Kidney capillary endothelial cell (primary cell): ENCODE measurements at places on chromosomes 3 and 15.

DNA sequence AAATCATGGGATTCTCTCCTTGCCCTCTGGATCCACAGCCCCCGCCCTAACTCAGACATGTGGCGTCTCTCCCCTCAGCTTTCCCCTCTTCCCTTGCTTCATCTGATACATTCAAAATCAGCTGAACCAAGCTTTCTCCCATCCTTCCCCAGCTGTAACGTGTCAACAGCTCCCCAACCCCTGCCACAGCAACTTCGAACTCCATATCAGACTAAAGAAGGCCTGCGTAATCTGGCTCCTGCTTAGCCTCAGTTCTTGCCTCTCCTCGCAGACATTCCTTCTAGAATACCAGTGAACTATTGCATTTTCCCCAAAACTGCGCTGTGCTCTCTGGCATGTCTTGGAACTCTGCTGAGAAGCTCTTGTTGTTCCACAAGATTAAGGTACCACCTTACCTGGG lies 18.3 kb downstream of the B4GALT4 start:
- DNase-seq = no peak

- no peak for DNase-seq
Measured at GRCh38 chr15:29046281-29046810, 160.6 kb downstream of the APBA2 start.

DNA sequence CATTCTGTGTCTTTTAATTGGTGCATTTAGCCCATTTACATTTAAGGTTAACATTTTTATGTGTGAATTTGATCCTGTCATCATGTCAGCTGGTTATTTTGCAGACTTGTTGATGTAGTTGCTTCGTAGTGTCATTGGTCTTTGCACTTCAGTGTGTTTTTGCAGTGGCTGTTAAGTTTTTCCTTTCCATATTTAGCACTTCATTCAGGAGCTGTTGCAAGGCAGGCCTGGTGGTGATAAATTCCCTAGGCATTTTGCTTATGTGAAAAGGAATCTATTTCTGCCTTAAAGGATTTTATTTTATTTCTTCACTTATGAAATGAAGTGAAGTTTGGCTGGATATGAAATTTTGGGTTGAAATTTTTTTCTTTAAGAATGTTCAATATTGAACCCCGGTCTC lies 70.2 kb upstream of the CD96 start:
- DNase-seq = no peak

GRCh38 chr15:70186152-70186551 lies 88.4 kb upstream of the TLE3 start:
- no peak for DNase-seq

- DNase-seq = no peak
Measured at GRCh38 chr3:184820525-184820924, 8.6 kb downstream of the VPS8 start.

DNA sequence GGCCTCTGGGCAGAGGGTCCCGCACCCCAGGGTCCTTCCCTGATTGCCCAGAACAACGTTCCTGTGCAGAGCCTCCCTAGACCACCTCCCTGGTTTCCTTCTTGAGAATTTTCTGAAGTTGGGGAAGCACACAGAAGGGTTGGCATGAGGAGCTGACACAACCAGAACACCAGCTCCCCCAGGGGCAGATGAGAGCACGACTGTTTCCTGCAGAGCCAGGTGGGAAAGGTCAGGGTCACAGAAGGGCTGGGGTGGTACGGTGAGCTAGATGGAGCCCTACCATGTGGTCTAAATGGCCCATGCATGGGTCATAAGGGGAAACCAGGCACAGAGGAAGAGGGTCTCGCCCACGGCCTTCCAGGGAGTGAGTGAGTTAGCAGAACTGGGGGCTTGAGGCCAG lies 10.4 kb downstream of the PPCDC start:
- no peak for DNase-seq

GRCh38 chr3:111246967-111247760 lies 175.5 kb downstream of the NECTIN3 start:
- DNase-seq = peak; percentile 24

- no peak for DNase-seq
Measured at GRCh38 chr3:144502402-144502801, 530.8 kb downstream of the DIPK2A start.

DNA sequence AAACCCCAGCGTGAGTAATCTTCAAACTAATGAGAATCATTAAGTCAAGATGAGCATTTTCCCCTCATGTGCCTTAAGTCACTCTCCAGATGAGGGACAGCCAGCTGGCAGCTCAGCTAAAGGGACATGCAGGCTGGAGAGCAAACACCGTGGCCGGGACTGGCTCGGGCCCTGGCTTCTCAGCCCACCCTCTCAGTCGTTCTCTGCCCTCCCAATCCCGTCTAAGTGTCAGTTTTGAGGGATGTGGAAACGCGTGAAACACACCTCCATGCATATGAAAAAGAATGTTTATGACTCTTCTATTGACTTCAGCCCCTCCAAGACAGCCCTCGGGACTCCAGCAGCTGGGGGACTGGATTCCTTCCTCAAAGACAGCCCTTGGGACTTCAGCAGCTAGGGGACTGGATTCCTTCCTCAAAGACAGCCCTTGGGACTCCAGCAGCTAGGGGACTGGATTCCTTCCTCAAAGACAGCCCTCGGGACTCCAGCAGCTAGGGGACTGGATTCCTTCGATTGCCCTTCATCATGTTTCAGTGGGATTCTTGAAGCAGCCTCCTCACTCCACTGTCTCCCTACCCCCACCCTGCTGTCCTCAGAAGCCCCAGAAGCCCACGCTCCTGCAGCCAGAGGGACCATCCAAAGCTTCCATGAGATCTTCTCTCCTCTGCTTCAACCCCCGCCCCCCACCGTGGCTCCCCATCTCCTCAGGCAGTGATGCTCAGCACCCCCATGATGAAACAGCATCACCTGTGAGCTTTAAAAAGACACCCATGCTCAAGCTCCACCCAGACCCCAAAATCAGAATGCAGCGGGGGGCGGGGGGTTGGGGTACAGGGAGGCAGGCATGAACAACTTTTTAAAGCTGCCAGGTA lies 228.9 kb downstream of the XXYLT1 start:
- no peak for DNase-seq

DNA sequence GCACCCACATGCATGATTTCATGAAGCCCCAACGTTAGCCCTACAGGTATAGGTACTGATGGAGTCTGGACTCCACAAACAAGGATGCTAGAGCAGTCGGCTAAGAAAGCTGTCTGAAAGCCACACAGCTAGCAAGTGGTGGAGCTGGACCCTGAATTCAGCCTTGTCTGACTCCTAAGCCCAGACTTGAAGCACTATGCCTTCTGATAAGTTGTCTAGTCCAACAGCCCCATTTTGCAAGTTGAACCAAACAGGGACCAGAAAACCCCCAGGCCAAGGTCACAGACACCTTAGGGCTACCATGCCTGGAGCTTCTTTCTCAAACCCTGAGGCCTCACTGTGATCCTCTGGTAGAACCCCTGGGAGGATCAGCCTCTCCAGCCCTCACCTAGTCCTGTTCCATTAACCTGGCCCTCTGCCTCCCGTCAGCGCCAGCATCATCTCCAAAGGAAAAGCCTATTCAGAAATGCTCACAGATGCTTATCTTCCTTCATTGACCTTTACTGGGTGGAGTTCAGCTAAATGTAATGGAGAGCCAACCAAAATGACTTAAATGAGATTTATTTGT lies 1.7 kb upstream of the SLCO2A1 start:
- no peak for DNase-seq

GRCh38 chr15:47551079-47551478 lies 166.2 kb upstream of the SEMA6D start:
- DNase-seq = no peak

DNA sequence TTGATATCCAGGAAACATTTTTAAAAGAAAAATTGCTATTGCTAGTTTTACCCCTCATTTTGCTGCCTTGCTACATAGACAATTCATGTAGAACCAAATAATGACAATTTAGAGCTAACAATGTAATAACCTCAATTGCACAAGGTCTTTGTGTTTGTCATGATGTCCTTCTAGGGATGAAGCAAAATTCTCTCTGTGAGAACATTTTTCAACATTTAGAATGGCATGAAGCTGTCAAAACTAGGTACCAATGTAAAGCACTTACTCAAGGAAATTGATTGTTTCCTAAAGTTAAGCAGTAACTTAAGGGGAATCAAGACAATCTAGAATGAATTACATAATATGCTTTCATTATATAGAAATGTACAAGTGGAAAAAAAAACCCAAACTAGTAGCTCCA lies 7.9 kb upstream of the FGF7 start:
- no peak for DNase-seq

- DNase-seq = no peak
Measured at GRCh38 chr15:82647045-82647834, at the start of gene CPEB1. Gene CPEB1, minus strand, starts transcription at chr15:82647363. Its CDS starts 18,904 bp downstream, at chr15:82628459.

GRCh38 chr15:61764981-61765380 lies 295.3 kb downstream of the VPS13C start:
- DNase-seq = no peak

DNA sequence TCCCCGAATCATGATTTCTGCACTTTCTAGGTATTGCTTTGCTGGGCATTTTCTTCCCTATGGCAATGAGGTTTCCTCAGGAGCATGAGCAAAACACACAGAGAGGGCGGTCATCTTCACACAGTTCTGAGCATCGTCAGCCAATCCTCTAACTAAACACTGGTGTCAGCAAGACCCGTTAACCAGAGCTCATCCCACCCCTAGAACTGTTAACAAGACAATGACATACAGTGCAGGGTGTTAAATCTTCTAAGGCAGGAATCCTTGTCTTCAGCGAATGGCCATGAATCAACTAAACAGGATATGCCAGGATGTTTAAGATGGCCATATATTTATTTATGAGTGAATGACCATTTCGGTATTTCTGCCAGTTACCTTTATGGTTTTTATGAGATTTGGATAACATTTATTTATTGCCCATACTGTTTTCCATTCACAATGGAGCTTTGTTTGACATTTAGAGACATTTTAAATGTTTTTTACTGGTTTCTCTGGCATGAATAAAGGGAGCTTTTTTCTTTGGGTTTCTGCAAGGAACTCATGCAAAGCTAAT lies 411.5 kb upstream of the PROK2 start:
- no peak for DNase-seq

DNA sequence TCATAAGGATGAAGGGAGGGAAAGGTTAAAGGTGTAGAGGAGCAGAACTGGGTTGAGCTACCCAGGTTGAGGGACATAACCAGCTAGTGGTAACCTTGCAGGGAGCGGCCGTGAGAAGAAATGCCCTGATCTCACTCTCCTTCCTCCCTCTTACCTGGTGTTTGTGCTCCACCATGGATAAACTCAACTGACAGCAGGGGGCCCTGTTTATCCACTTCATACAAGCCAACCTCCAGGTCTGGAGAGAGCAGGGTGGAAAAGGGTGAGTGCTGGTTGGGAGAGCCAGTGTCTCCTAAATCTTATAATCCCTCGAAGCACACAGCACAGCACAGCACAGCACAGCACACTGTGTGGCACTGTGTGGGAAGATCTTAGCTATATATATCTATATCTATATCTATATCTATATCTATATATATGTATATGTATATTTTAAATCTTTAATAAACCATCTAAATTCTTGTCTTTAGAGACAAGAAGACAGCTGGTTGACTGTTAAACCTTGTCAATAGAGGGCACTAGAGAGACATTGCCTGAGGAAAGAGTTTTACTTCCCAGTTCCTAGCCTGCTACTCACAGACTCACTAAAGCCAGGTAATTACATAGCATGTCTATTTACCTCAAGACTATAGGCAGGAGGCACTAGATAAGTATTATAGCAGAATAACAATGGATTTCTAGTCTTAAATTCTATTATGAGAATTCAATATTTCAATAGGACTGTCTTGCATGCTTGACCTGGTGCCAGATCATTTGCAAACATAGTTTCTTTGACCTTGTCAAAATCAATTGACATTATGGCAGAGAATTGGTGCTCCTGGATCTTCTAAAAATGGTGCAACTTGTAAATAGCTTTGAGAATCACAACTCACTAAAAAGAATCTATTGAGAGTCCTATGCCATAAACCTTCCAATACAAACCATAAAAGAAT lies 21.7 kb upstream of the FMN1 start:
- no peak for DNase-seq

- no peak for DNase-seq
Measured at GRCh38 chr15:89016549-89017041, 71.7 kb upstream of the ABHD2 start.

DNA sequence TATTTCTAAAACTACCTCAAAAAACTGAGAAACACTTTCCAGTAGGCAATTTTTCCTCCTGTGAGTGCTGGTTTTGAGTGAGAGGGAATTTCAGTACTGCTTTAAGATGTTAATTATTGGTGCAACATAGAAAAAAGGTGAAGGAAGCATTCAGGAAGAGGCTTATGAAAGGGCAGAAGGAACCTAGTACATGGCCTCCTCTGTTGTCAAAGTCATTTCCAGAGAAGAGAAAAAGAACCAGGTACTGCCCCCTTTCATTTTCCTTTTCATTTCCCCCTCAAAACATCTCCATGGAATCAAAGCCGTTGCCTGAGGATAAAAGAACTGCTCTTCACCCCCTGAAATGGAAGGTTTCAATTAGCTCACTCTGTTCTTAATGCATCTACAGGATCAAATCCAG lies 19.8 kb downstream of the RARRES1 start:
- DNase-seq = no peak

- no peak for DNase-seq
Measured at GRCh38 chr15:67361100-67361499, 106.5 kb downstream of the IQCH start.

DNA sequence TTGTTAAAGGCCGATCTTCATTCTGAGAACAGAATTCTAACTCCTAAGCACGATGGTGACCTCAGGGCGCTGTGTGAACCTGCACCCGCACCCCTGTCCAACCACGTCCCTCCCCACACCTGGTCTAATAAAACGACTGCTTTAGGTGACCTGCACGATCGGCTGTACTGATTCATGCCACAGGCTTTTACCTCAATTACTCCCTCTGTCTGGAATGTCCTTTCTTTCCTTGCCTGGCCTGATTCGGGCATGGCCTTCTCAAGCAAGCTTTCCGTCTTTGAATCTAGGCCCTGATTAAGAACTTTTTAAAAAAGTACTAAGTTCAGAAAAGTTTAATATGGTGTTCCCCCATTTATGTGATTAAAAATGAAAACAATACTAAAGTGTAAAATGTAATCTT lies 842 bp upstream of the U2SURP start:
- no peak for DNase-seq

DNA sequence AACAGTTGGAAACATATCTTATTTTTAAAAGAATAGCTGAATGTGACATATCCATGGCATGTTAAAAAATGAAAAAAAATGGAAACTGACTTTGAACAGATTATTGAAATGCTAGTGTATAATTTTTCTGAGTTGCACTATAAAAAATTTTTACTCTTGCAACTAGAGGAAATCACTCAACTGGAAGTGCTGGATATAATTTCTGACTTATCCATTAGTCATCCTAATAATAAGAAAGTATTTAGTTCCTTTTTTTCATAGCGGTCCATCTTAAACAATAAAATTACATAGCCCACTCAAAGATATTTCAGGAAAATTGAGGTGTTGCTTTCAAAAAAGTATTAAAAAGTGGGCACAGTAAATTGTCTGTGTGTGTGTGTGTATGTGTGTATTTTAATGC lies 80.7 kb downstream of the MBNL1 start:
- DNase-seq = peak; percentile 60

DNA sequence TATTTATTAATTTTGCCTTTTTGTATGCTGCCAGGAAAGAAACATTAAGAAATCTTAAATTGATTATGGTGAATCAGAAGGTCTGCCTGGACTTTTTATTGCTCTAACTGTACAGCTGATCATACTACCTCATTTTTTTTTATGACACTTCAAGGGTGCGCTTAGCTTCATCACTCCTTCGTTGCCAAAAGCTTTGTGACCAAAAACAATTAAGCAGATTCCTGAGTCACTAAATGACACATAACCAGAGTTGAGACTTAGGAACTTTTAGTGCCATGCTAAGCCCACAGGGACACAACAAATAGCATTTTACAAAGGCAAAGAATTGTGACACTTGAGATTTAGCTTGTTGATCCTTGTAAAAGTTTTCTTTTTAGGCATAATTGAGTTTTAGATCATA lies 4.9 kb downstream of the ADIPOQ start:
- DNase-seq = peak; percentile 39
